ENCODE measurements at places on chromosomes 3 and 15.

- no peak for DNase-seq
Measured at GRCh38 chr3:18064586-18064985, 322.2 kb upstream of the TBC1D5 start.

GRCh38 chr15:78680431-78681075 lies 39.5 kb upstream of the CHRNB4 start:
- DNase-seq = no peak

DNA sequence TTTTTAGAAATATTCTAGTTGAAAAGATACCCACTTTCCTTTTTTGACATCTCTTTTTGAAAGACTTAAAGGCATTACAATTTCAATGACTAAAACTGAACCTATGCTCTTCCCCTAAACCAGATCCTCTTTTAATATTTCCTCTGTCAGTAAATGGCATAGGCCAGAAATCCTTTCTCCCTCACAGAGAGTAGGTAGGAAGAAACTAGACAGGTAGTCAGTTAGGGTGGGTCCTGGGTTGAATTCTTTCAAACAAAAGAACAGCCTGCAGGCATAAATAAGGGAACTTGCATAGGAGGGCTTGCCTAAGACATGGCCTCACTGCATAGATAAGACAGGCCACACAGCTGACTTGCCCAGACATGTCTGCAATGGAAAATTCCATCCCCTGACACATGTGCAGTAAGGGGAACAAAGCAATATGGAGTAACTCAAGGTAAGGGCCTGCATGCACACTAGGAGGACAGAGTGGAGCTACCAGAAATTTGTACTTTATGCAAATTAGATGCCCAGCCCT lies 23.1 kb downstream of the PLSCR5 start:
- DNase-seq = no peak

GRCh38 chr3:128317101-128317697 lies 149.5 kb downstream of the DNAJB8 start:
- no peak for DNase-seq

DNA sequence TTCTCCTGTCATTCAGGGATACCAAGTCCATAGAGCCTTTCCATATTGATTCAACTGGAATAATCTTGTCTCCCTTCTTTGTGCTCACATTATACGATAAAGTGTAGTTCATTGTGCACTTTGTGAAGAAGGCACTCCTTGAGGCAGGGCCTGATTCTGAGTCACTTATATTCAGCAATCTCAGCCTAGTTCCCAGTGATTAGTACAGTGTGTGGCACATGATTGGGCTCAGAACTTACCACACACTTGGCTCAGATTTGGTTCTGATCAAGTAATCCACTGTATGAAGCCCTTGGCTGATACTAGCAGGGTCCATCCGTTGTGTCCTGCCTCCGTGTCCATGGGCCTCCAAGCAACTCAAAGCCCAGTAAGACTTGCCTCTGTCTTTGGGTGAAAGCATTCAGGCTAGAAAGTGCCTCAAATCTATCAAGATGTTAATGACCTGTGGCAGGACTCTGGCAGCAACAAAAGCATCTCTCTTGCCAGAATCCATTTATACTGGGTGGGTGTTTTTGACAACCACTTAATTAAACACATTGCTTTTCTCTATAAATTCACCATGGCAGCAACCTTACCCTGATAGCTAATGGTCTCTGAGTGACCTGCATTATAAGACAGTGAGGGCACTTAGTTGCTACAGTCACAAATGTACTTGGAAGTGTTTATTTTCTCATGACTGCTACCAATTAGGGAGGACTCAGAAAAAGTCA lies 51.3 kb downstream of the TPRG1 start:
- no peak for DNase-seq

DNA sequence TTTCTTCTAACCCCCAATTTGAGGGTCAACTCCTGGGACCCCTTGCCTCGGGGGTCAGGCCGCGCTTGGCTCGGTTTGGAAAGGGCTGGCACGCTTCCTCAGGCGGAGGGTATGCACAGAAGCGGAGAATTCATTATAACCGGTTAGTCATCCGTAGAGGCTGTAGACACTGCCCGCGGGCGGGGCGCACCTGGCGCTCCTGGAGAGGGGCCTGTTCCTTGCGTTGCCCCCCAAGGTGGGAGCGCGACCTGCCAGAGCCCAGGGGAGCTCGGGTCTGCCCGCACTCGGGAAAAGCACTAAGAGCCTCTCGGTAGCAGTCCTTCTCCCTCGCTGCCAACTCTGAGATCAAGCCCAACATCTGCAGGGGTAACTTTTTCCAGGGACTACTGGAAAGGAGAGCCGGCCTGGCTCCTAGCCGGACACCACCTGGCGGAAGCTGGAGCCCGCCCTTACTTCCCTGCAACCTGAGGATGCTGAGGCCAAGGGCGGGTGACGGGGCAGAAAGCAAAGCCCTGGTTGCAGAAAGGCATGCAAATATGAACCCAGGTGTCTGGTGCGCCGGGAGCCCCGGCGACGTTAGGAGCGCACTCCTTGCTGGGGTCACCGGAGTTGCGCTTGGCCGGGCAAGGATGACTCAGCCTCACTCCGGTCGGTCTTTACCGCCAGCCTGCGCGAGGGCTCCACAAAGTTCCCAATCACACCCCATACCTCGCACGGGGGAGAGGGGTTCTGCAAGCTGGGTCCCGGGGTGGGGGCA lies 1.5 kb upstream of the CACNA2D3 start:
- DNase-seq = no peak

- no peak for DNase-seq
Measured at GRCh38 chr3:42562047-42562907, 19.5 kb downstream of the SEC22C start.

DNA sequence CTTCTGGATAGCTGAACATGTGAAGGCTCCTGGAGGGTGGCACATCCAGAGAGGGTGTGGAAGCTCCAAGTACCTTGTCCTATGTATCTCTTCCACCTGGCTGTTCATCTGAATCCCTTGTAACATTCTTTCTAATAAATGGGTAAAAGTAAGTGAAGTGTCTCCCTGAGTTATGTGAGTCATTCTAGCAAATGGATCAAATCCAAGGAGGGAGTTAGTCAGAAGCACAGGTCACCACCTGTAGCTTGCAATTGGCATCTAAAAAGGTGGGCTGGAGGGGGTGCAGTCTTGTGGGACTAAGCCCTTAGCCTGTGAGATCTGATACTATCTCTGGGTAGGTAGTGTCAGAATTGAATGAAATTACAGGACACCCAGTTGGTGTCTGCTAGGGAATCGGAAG lies 71.0 kb downstream of the WWTR1 start:
- DNase-seq = no peak

DNA sequence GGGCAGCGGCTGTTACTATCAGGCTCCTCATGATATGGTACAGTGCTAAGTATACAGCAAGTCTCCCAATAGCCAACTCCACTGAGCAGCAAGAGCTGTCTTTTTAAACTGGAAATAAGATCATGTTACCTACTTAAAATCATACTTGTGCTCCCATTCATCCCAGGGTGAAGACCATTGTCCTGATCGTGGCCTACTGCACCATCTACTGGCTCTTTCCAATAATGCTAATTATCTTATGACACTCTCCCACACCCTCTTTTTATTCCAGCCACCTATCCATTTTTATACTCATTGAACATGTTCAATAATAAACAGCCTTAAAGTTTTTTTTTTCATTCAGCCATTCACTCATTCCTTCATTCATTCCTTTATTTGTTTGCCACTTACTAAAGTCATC lies 117.7 kb downstream of the GBE1 start:
- DNase-seq = no peak

GRCh38 chr15:78421238-78421965 lies 16.6 kb upstream of the IREB2 start:
- no peak for DNase-seq

GRCh38 chr3:25661694-25662437 lies 2.8 kb downstream of the TOP2B start:
- no peak for DNase-seq

DNA sequence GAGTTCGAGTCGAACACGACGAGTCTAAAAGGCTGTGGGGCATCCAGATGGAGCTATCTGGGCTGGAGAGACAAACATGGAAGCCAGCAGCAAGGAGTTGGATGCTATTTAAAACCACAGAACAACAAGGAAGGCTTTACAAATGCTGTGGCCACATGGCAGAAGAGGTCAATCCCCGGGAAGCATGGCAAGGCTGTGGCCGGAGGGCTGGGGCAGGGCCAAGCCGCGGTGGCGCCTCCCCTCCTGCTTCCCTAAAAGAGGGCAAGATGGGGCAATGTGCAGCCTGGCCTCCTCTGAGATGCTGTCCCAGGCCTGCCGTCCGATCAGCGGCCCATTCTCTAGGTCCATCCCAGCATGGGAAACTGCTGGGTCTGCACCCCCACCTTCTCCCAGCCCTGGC lies 139.1 kb downstream of the SRGAP3 start:
- DNase-seq = no peak

GRCh38 chr3:183762304-183762703 lies 63.1 kb downstream of the MAP6D1 start:
- no peak for DNase-seq

DNA sequence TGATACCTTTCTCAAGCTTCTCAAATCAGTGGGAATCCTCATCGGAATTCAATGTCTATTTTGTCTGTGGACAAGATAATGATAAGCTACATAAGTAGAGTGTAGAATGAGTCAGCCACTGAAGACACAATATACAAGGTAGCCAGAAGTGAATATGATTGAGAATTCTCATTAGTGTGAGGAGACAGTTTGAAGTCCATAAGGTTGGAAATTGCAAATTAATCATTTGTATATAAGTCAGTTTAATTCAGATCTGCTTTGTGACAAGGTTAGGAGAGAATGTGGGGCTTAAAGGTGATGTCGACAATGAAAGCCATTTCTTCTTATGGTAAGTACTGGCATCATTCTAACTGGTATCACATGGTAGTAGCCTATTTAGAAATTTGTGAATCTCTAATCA lies 4.2 kb downstream of the ARPP21 start:
- DNase-seq = no peak

DNA sequence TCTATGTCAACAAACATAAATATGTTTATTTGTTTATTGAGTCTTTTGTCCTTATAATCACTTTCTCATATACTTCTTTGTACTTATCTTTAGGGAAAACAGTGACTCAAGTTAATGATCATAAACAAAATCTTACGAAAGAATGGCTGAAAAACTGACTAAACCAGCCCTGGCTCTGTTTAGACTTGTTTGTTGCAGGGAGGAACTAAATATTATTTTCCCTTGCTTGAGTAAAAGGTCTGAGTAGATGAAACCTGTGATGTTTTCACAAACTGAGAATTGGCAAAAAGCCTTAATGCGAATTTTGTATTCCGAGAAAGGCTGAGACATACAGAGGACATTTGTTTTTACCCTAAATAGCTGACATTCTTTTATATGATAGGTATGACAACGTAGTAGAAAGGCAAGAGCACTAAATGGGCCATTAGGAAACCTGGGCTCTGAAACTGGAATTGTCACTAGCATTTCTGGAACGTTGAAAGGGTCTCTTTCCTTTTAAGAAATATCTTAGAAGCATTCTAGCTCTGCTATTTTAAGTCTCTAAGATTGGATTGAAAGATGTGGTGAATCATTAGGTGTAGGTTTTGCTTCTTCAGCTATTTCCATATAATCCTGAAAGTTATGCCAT lies 18.2 kb upstream of the CLDN16 start:
- DNase-seq = no peak

GRCh38 chr15:98744506-98744905 lies 96.2 kb downstream of the IGF1R start:
- no peak for DNase-seq

GRCh38 chr3:12452361-12453330 lies 31.6 kb upstream of the TSEN2 start:
- DNase-seq = no peak

GRCh38 chr3:79414806-79415205 lies 353.0 kb downstream of the ROBO1 start:
- DNase-seq = no peak

GRCh38 chr15:80549191-80549590 lies 145.0 kb downstream of the ARNT2 start:
- no peak for DNase-seq

DNA sequence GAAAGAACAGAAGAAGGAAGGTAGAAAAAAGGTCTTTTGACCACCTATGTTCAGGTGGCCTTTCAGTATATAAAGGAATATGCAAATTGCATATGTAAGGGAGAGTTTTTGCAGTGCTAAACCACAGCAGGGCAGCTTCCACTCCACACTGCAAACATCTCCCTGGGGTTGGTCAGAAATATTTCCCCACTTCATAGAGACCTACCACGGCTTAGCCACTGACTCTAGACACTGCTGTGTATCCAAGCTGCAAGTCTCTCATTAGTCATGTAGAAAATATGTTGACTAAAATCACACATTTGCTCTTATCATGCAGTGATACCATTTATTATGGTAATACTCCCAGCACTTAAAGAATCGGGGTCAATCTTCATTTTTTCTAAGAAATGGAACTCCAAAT lies 214.9 kb upstream of the NR2F2 start:
- no peak for DNase-seq

DNA sequence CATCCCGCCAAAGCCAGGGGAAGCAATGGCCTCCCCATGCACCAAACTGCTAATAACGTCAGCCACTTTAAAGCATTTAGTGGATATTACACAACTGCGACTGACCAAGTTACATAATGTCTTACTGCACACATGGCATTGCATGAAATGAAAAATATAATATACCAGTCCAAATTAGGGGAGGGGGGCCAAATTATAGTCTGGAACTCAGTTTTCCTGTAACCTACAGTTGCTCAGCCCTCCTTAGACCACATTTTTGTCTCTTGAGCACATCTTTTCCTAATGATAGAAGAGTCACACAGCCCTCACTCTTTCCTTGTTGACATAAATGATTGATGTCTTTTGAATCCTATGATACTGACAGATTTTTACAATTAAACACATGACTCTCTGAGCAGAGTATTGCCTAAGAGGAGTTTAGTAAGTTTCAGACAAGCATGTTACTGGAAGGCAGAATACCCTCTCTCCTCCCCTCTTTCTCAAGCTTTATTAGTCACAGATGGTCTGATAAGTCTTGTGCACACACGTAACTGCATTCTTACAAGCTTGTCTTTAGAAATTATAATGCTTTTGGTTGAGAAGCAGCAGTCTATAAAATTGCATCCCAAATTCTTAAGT lies 1.1 kb upstream of the PLD1 start:
- DNase-seq = no peak

DNA sequence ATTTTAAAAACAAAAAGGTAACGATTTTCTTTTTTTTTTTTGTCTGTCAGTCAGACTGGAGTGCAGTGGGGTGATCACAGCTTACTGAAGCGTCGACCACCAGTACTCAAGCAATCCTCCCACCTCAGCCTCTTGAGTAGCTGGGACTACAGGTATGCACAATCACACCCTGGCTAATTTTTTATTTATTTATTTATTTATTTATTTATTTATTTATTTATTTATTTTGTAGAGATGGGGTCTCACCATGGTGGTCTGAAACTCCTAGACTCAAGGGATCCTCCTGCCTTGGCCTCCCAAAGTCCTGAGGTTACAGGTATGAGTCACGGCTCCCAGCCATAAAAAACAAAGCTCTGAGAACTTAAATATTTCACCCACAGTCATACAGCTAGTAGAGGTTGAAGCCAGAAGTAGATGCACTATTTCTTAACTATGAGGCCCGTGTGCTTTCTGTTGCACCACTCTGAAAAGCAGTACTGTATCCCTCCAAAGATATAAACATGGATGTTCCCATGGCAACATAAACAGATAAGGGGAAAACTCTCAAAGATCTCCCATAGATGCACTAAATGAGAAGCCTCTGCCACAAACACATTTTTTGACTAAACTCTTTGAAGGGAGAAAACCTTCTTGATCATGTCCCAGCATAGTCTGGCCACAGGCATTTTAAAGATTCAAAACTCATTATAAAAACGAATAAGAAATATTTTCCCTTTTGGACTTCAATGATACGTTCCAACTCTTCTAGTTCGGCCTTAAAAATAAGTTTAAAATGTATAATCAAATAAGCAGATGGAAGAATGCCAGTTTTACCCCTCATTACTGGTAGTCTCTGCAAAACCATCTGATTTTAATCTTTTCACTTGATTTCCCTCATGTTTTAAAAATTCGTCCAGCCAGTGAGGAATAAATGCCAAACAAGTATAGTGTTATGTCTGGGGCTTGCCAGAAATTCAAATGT lies 162.3 kb upstream of the ARHGEF26 start:
- DNase-seq = no peak
